ENCODE measurements at places on chromosomes 3 and 15. TPM values are rescaled to one million over a fixed set of nuclear protein-coding genes. Genes with fewer than 3 reads are reported as not detected.

COL6A5 gene
- 0.14 TPM for total RNA-seq

RHOV gene
- total RNA-seq: 19.3 TPM

GRCh38 chr15:63373330-63373729 lies 8.3 kb downstream of the CA12 start:
- DNase-seq: no peak
- no peaks in the 10 kb centered on the region for H3K36me3 ChIP-seq
- H3K4me3 ChIP-seq: no peak overlapping the region

DNA sequence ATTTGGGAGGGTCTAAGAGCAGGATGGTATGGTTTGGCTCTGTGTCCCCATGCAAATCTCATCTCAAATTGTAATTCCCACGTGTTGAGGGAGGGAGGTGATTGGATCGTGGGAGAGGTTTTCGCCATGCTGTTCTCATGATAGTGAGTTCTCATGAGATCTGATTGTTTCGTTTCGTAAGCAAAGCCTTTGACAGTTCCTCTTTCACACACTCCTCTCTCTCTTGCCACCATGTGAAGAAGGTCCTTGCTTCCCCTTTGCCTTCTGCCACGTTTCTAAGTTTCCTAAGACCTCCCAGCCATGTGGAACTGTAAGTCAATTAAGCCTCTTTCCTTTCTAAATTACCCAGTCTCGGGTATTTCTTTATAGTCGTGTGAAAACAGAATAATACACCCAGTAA lies 553.7 kb downstream of the TAFA4 start:
- peaks cover 8% of the 10 kb centered on the region for H3K4me1 ChIP-seq
- no peak for DNase-seq
- H3K27me3 ChIP-seq: no peaks in the 10 kb centered on the region
- H3K36me3 ChIP-seq: no peaks in the 10 kb centered on the region
- H3K27ac ChIP-seq: no peak overlapping the region
- no peak overlapping the region for H3K4me3 ChIP-seq

DNA sequence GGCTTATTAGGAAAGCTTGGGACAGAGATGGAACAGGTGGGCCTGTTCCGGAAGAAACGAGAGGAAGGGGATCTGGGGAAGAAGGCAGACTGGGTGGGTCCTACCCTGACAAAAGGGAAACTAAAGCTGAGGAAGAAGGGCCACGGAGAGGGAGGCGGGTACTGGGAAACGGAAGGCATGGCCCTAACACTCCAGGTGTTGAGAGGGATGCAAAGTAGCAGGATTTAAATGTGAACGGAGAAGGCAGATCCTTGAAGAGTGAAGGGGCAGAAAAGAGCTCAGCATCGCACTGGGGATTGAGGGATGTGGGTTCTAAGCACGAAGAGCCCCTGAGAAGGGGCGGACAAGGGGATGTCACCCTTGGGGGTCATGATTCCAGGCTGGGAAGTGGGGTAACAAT lies 735 bp downstream of the STIMATE start:
- peak overlapping the region; percentile 100 for H3K4me3 ChIP-seq
- peaks cover 46% of the 10 kb centered on the region for H3K4me1 ChIP-seq
- H3K27me3 ChIP-seq: no peaks in the 10 kb centered on the region
- no peak for DNase-seq

DNA sequence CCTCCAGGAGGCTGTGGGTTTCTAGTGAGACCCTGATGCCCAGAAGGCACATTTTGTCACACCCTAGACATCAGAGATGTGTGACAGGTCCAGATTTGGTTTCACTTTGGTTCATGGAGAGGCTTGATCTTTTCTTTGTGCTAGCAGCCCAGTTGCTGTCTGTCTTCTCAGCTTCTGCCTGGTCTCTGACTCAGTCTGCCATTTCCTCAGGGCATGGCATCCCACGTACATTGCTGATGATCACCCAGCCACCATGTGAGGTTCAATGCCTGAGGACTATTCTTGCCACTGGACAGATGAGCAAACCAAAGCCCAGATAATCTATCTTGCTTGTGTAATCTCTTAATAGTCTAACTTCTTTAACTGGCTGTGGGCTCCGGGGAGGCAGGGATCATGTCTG lies 144.9 kb upstream of the MRPS22 start:
- no peaks in the 10 kb centered on the region for H3K4me1 ChIP-seq
- H3K27ac ChIP-seq: no peak overlapping the region
- no peaks in the 10 kb centered on the region for H3K36me3 ChIP-seq
- no peak overlapping the region for H3K4me3 ChIP-seq

Data from type B pancreatic cell (in vitro differentiated cells).